ENCODE measurements at places on chromosomes 6 and 20.

DNA sequence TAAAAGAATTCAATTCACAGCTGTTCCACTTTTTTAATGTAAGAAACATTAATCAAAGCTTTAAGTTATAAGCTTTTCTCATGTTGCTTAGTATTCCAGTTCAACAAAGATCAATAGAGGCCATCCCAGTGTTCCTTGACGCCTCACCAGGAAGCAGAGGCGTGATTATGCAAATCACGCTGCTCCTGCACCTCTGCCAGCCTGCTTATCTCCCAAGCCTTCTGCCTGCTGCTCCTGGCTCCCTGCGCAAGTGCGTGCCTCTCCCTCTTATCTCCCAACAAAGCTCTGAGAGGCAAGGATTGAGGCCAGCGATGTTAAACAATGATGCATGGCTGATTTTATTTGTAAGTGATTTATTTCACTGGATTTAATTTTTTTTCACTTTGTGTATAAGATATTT is 42.8 kb downstream of the INSM1 start:
- no peak for DNase-seq

- no peak for DNase-seq
Measured at GRCh38 chr6:101181006-101181405, 212.5 kb upstream of the GRIK2 start.

DNA sequence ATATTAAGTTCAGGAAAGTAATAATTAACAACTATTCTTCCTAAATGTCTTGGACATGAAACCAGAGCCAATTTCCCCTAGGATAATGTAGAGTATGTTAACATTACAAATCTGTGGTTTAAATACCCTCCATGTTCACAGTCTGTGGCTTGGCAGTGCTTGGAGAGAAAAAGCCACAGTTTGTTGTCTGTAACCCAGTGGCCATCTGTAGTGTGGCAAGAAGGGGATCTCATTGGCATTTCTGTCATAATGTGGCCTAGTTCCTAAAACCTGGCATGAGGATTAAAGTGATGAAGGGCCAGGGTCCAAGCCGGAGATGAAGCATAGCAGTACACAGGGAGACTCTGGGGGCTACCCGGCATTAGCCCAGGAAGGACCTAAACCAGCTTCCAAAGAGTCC is 31.2 kb downstream of the SYNE1 start:
- DNase-seq: no peak

DNA sequence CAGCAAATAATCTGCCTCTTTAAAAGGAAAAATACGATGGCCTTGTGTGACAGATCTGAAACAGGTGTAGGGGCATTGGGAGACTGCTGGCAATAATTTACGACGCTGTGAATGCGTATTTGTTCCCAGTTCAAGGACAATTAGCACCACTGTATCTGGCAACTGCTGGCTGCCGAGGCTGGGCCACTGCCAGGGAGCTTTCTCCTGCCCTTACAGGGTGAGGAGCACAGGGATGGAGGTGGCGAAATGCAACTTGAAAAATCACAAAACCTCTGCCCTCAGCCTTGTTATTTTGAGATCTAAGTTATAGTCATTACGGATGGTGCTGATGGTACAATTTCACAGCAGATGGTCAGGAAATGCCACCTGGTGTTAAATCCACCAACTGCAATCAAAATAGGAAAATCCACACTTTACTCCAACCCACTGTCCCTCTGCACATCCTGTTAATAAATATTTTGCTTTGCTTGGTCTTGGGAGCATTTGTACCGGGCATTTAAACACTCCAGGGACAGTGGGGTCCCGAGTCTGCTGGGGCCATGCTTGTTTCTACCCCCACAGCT is 6.4 kb downstream of the MYLK4 start:
- no peak for DNase-seq

DNA sequence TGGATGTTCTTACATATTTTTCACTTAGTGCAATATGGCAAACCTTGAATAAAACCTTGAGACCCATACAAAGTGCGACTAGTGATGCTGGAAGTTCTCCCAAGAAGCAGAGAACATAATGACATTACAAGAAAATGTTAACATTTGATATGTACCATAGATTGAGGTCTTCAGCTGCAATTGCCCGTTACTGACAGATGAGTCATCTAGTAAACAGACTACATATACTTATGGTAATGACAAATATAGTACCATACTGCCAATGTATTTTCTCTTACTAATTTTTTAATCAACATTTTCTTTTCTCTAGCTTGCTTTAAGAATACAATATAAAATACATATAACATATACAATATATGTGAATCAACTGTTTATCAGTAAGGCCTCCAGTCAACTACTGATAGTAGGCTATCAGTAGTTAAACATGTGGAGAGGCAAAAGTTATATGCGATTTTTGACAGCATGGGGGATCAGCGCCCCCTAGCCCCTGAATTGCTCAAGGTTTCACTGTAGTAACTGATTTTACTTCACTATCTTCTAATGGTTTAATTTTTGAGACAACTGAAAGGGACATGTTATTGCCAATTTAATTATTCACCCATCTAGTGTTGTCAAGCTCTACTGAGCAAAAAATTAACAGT is 166.7 kb upstream of the ADGRB3 start:
- DNase-seq: no peak

GRCh38 chr6:138979365-138979764 is 8.7 kb downstream of the REPS1 start:
- no peak for DNase-seq
